Ovary (tissue), 10 donors: ENCODE measurements at places on chromosomes 4 and X. TPM values are rescaled to one million over a fixed set of nuclear protein-coding genes. Genes with fewer than 3 reads are reported as not detected.

CTAG1B gene
- total RNA-seq: not detected

DNA sequence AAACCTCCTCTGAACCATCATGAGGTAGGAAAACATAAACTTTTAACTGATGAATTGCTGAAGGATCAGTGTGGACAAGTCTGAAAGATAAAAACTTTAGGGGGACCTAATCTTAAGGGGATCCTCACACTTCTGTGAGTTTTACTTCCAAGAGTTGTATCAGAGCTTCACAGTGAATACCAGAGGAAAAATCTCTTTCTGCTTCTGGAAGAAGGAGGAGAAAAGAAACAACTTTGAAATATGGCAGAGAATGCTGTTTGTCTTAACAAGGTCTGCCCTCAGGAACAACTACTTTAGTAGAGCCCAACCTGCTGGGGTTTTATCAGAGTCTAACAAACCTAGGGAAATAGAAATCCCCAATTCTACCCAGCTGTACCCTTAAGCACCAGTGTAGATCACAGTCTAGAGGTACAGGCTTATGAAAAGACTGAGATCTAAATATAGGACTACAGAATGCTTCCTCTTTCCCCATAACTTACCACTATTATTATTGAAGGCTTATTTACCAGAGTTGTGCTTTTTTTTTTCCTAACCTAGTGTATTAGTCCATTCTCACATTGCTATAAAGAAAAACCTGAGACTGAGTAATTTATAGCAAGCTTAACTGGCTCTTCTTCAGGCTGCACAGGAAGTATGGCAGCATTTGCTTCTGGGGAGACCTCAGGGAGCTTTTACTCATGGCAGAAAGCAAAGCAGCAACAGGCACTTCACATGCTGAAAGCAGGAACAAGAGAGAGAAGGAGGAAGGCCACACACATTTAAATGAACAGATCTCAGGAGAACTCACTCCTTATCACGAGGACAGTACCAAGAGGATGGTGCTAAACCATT lies 167.9 kb downstream of the CAMK2D start:
- H3K36me3 ChIP-seq: no peaks in the 10 kb centered on the region
- no peaks in the 10 kb centered on the region for H3K4me1 ChIP-seq
- no peaks in the 10 kb centered on the region for H3K27me3 ChIP-seq
- no peak overlapping the region for H3K27ac ChIP-seq
- no peak for DNase-seq
- no peak overlapping the region for H3K4me3 ChIP-seq

GRCh38 chr4:17557880-17558279 lies 19.1 kb upstream of the LAP3 start:
- H3K4me3 ChIP-seq: no peak overlapping the region
- DNase-seq: no peak
- H3K36me3 ChIP-seq: no peaks in the 10 kb centered on the region
- no peaks in the 10 kb centered on the region for H3K27me3 ChIP-seq
- no peaks in the 10 kb centered on the region for H3K4me1 ChIP-seq
- no peak overlapping the region for H3K27ac ChIP-seq

FGB gene
- 1.0 TPM for total RNA-seq

H2AZ1 gene
- total RNA-seq: 165 TPM

GRCh38 chrX:67353651-67354370 lies 190.0 kb upstream of the AR start:
- H3K4me3 ChIP-seq: no peak overlapping the region
- H3K36me3 ChIP-seq: no peaks in the 10 kb centered on the region
- H3K27ac ChIP-seq: no peak overlapping the region
- no peaks in the 10 kb centered on the region for H3K4me1 ChIP-seq
- DNase-seq: no peak

GRCh38 chr4:151887031-151887815 lies 126.4 kb upstream of the GATB start:
- H3K4me1 ChIP-seq: no peaks in the 10 kb centered on the region
- H3K36me3 ChIP-seq: no peaks in the 10 kb centered on the region
- no peaks in the 10 kb centered on the region for H3K27me3 ChIP-seq
- no peak overlapping the region for H3K27ac ChIP-seq
- DNase-seq: no peak
- H3K4me3 ChIP-seq: no peak overlapping the region
